ENCODE measurements at places on chromosomes 2 and 18. TPM values are rescaled to one million over a fixed set of nuclear protein-coding genes. Genes with fewer than 3 reads are reported as not detected.

The CCDC93 gene
- polyA plus RNA-seq = 13.6 TPM

The RUFY4 gene
- not detected for polyA plus RNA-seq

The WDSUB1 gene
- 4.0 TPM for polyA plus RNA-seq

The CHRNG gene
- not detected for polyA plus RNA-seq

The PRSS56 gene
- polyA plus RNA-seq = not detected

The PLB1 gene
- 5.2 TPM for polyA plus RNA-seq

The MPV17 gene
- 117 TPM for polyA plus RNA-seq

The UPP2 gene
- not detected for polyA plus RNA-seq

The PAIP2B gene
- polyA plus RNA-seq = 0.99 TPM

The CRYGC gene
- not detected for polyA plus RNA-seq

The RESP18 gene
- polyA plus RNA-seq = not detected

The ZNF804A gene
- polyA plus RNA-seq = 0.05 TPM

The ASAP2 gene
- polyA plus RNA-seq = 54.2 TPM

The GCKR gene
- 0.30 TPM for polyA plus RNA-seq

The B4GALT6 gene
- 2.3 TPM for polyA plus RNA-seq

The ANTXR1 gene
- polyA plus RNA-seq = 12.8 TPM

The ZNF892 gene
- polyA plus RNA-seq = 1.6 TPM

The DLX2 gene
- 0.26 TPM for polyA plus RNA-seq

The IL1F10 gene
- 0.37 TPM for polyA plus RNA-seq

The RNF138 gene
- polyA plus RNA-seq = 18.0 TPM

The GAREM1 gene
- 3.8 TPM for polyA plus RNA-seq

The CHRNA1 gene
- polyA plus RNA-seq = not detected

The SERPINB2 gene
- polyA plus RNA-seq = 555 TPM

The C2orf78 gene
- polyA plus RNA-seq = not detected

The SNORC gene
- 0.66 TPM for polyA plus RNA-seq

The TBR1 gene
- polyA plus RNA-seq = not detected

The EVA1A gene
- 11.5 TPM for polyA plus RNA-seq

The SPDYA gene
- polyA plus RNA-seq = 0.22 TPM

The ZAP70 gene
- 7.3 TPM for polyA plus RNA-seq

The TLX2 gene
- polyA plus RNA-seq = not detected

The KYNU gene
- 3.9 TPM for polyA plus RNA-seq

The IL36B gene
- 0.14 TPM for polyA plus RNA-seq

The SPHKAP gene
- polyA plus RNA-seq = not detected

The CNTNAP5 gene
- polyA plus RNA-seq = not detected

The METTL8 gene
- polyA plus RNA-seq = 44.5 TPM

The TNS1 gene
- polyA plus RNA-seq = 2.5 TPM

The MYCN gene
- polyA plus RNA-seq = not detected

The CRYGD gene
- polyA plus RNA-seq = not detected

The MFSD2B gene
- polyA plus RNA-seq = 0.12 TPM

The HES6 gene
- 0.80 TPM for polyA plus RNA-seq

The PLCD4 gene
- polyA plus RNA-seq = 15.3 TPM

The MAL gene
- polyA plus RNA-seq = not detected

The LYG1 gene
- polyA plus RNA-seq = 0.53 TPM

The FN1 gene
- polyA plus RNA-seq = 4,168 TPM

All from keratinocyte (primary cell).